Stimulated activated CD8-positive, alpha-beta memory T cell treated with anti-CD3 and anti-CD28 coated beads, Interleukin-12 subunit alpha, Interleukin-12 subunit beta, amount 100 ng/mL, for 4 hours (primary cell): ENCODE measurements at places on chromosomes 4 and X.

GRCh38 chr4:46123913-46124755, at the start of gene GABRG1:
TSS of gene GABRG1 (minus strand) at chr4:46124054. CDS start at chr4:46123913, 141 bp downstream.
- no peak for DNase-seq

DNA sequence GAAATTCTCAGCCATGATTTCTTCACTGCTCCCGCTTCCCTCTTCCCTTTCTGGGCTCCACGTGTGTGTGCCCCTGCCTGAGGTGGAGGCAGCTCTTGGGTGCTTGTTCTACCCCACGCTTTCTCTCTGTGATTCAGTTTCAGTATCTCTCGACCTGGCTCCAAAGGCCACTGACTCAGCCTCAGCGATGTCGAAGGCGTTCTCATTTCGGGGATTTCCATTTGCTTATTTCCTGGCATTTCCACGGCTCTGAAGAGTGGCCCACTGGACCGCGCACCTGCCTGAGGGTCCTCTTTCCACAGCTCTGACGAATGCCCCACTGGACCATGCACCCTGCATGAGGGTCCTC, 52.4 kb downstream of the GAK start:
- DNase-seq: peak; percentile 19

DNA sequence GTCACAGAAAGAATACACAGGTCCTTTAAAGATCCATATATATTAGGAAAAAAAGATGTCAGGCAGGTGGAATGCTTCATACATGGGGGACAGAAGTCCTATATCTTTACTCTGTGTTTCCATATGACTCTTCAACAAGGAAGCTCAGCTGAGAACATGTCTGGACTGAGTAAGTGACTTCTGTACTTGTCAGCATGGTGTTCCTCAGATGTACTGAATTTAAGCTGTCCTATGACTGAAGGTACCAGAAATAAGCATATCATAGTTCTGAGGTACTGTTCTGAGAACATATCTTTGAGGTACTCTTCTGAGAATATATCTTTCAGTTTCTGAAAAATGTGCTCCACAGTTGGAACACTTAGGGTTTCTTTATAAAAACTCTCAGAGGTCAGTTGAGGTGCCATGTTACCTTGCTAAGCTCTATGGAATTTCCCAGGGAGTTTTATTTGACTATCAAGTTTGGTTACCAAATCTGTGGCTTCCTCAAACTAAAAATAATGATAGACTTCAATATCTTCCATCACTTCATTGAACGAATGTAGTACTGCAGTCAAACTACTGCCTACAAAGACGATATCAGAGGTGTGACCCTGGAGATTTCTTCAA, 597.2 kb upstream of the GNPDA2 start:
- DNase-seq: no peak

- no peak for DNase-seq
Measured at GRCh38 chr4:15425520-15425919, 2.3 kb upstream of the C1QTNF7 start.

DNA sequence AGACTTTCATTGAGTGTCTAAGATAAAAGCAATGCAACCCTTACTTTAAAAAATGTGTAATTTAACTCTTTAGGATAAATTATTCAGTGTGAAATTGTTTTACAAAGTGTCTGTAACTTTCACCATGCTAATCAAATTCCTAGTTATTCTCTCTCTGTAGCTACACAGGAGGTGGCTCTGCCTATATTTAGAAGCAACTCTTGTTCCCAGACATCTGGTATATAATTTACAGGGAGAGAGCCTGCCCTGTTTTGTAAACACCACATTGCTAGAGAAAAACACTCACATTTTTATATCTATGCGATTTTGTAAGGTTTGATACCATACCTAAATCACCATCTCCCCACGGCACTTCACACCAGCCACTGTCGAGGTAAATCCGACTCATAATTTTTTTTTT, 35.5 kb upstream of the SPATA4 start:
- no peak for DNase-seq

DNA sequence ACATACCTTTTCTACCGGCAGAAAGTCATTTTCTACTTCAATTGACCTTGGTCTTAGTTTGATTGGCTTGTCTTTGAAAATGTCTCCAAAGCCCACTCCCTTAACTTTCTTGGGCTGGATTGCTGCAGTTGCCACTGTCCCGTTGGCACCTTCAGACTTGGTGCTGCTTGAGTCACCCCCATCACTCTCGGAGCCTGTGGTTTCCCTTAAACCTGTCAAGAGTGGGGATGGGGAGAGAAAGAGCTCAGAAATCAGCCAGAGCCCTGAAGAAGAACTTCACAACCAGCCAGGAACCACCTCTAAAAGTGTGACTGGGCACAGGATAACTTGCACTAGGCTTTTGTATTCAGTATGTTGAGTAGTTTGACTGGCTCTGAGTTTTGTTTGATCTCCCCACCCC, 168.5 kb upstream of the MAP3K15 start:
- no peak for DNase-seq

- no peak for DNase-seq
Measured at GRCh38 chrX:21711129-21711847, 46.6 kb downstream of the SMPX start.

GRCh38 chr4:109169170-109169569, 133.3 kb downstream of the COL25A1 start:
- DNase-seq: no peak

- no peak for DNase-seq
Measured at GRCh38 chr4:128298146-128298758, 10.6 kb upstream of the PGRMC2 start.

GRCh38 chr4:11831739-11832138, 403.0 kb upstream of the HS3ST1 start:
- DNase-seq: no peak

GRCh38 chr4:128227991-128228571, 59.5 kb downstream of the PGRMC2 start:
- no peak for DNase-seq
